HS-27A (cell line): ENCODE measurements at places on chromosomes 6 and 20.

GRCh38 chr6:52475307-52475706 lies 55.2 kb downstream of the EFHC1 start:
- DNase-seq = no peak

DNA sequence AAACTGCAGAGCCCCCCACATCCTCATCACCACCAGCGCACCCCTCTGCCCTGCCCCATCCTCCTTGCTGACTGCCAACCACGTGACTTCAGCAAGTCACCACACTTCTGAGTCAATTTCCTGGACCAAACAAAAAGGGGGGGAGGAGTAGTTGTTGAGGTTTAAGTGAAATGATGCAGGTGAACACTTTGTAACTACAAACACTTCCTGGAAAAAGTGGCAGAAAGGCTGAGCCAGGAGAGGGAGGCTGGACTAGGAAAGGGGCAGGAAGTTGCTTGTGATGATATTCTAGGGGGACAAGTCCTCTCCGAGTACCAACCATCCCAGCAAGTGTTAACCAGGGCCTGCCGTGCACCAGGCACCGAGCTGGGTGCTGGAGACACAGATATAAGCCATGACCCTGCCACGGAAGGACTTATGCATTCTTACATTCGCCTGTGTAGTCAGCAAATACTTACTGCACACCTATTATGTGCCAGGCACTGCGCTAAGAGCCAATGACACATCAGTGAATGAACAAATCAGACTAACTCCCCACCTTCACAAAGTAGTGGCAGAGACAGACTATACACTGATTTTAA lies 67.3 kb downstream of the PREX1 start:
- no peak for DNase-seq

DNA sequence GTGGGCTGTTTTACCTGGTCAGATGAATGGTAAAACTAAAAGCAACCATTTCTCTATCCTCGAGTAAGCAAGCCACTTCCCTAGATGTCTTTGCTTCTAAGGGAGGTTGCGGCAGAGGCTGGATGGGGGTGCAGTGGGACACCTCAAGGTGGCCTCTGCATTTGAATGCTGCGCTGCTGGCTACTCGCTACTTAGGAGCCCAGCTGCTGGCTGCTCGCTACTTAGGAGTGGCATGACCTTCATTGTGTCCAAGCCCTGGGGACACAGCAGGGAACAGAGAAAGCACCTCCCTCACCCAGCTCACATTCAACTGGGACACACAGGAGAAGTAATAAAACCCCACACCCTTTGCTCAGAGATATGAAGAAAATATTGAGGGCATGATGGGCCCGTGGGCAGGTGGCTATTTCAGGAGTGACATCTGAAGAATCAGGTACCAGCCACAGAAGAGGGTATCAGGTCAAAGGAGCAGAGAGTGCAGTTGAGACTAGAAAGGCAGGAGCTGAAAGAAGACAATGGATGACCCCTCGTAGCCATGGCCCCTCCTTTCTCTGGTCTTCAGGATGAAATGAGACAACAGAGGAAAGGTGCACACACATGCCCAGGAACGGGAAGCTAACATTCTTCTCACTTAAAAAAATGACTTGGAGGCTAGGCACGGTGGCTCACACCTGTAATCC lies 149.4 kb downstream of the ZMYND8 start:
- no peak for DNase-seq

DNA sequence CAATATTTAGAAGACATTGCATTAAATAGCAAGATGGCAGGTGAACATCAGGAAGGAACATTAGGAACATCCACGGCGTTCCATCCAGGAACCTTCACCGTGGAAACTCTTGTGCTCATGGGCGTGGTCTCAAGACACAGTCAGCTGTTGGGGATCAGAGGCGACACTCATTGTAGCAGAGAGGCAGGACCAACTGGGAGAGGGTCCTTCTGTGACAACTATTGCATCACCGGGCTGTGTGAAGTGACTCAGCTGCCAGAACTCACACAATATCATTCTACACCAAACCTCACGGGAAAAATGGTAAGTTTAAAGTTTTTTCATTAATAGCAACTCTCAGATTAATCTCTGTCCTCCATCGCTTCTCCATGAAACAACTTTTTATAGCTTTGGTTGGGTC lies 334.8 kb upstream of the SULF2 start:
- DNase-seq = no peak

- DNase-seq = no peak
Measured at GRCh38 chr6:84554706-84555105, 209.7 kb downstream of the TBX18 start.

GRCh38 chr6:13841936-13842335 lies 27.6 kb upstream of the MCUR1 start:
- no peak for DNase-seq

GRCh38 chr6:33057222-33058150 lies 16.0 kb downstream of the HLA-DPA1 start:
- DNase-seq = no peak

DNA sequence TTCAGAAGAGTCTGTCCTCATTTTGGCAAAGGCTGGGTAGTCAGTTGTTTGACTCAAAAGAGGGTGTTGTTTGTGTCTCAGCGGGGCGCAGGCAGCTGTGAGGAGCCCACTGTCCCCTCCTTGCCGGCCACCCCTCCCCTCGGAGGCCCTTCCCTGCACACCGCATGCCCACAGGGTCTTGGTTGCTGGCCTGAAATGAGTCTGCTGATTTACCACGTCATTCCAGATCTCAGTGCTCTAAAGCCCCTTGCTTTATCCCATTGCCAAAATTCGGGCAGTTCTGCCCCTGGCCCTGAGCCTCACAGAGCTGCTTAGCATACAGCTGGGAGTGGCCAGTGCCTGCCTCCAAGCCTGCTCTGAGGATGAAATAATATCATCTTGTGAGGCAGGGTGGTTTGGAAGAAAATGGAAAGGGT lies 220.7 kb downstream of the UST start:
- no peak for DNase-seq

DNA sequence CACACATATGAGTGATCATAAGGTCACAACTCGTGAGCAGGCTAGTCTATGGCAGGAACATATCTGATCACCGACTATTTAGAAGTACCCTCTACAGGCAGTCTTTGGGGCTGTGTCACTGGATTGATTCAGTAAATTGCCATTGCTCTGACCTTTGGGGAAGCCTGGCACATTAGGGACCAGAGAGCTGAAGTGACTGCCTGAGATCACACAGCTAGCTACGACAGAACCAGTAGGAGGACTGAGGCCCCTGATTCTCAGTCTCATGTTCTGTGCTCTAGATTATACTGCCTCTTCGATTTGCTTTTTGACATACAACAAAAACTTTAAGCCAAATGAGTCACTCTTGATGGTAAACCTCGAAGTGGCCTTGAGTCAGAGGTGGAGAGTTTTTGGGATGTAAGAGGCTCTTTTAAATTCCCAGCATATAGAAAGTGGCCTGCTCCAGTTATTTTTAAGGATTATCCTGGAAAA lies 247.5 kb upstream of the SUPT3H start:
- DNase-seq = peak; percentile 68

- DNase-seq = no peak
Measured at GRCh38 chr20:17171746-17172280, 55.0 kb upstream of the PCSK2 start.
